H9 (cell line): ENCODE measurements at places on chromosomes 5 and 9.

- DNase-seq = no peak
Observed at GRCh38 chr5:132102101-132102701, 28.6 kb downstream of the CSF2 start.

- DNase-seq = no peak
Observed at GRCh38 chr9:21653091-21653490, 149.3 kb upstream of the MTAP start.

GRCh38 chr5:37034955-37035354, 158.4 kb downstream of the NIPBL start:
- no peak for DNase-seq

DNA sequence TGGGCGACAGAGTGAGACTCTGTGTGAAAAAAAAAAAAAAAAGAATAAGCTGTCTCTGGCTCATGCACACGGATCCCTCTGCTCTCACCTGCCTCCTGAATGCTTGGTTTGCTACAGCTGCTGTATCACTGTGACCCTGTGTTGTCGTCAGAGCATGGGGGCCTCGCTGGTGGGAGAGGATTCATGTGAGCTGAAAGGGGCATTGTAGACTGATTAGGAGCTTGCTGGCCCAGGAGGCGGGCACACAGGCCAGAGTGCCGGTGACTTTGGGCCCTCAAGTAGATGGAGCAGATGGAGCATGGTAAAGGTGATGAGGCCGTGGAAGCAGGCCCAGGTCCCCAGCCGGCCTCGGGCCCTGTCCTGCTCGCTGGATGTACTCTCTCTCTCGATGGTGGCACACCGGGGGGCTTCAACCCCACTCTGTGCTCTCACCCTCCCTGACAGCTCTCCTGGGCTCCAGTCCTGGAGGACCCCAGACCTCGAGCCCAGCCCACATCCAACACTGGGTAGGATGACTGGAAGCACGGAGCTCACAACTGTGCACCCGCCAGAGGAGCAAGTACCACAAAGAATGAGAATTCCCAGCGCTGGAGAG, 7.1 kb downstream of the FLT4 start:
- no peak for DNase-seq
